LHCN-M2 (cell line): ENCODE measurements at places on chromosomes 5 and 9. TPM values are rescaled to one million over a fixed set of nuclear protein-coding genes. Genes with fewer than 3 reads are reported as not detected.
A peak's percentile ranks its signal among the peaks of the same experiment; 100 is the strongest.

DNA sequence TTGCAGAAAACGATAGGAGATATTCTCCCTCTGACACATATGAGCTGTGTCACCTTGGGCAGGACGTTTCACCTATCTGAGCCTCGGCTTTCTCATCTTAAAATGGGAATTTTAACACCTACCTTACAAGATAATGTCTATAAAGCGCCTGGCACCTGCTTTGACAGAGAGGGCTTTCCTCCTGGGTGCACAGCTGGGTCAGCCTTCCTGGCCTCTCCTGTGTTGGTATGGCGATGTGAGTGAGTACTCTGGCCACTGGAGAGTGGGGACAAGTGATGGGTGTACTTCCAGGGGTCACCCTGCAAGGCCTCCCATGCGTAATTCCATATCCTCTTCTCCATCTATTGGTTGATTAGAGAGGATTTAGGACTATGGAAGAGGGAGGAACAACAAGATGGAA, 113.1 kb upstream of the SMIM23 start:
- no peak for DNase-seq

Gene MEIKIN
- not detected in 2 replicates for total RNA-seq

Gene C1QTNF2
- 2.4 and 2.5 TPM in 2 replicates for total RNA-seq

DNA sequence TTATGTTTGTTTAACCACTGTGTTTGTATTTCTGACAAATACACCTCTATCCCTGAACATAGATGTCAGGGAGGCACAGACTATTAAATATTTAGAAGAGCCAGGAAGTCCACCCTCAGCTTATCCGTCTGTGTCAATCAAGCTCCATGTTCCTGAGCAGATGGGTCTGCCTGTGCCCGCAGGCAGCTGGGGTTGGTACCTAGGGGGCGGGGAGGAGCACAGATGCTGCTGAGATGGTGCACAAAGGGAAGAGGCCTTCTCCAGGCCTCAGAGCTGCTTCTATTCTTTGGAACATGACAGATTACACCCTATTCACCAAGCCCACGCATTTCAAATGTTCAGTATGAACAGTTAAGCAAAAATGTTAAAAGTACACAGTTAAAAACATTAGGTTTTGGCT, 142.1 kb downstream of the EPB41L4A start:
- no peak for DNase-seq

Gene G3BP1
- total RNA-seq = 203 and 204 TPM in 2 replicates

DNA sequence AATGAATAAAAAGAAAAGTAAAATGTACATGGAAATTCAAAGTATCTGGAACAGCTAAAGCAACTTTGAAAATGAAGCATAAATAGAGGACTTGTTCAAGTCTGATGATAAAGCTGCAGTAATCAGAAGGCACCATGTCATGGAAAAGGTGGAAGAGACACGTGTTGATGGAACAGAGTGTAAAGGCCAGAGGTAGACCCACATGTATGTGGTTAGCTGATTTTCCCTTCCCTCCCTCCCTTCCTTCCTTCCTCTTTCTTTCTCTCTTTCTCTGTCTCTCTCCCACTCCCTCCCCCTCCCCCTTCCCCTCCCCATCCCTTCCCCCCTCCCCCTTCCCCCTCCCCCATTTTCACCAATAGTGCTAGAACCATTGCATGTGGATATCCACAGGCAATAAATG, 58.7 kb upstream of the FCN1 start:
- DNase-seq = no peak

Gene CCNO
- total RNA-seq = 0.23 and 0.32 TPM in 2 replicates

GRCh38 chr5:61202213-61202612, 39.9 kb upstream of the SMIM15 start:
- peak; percentile 63 for DNase-seq

DNA sequence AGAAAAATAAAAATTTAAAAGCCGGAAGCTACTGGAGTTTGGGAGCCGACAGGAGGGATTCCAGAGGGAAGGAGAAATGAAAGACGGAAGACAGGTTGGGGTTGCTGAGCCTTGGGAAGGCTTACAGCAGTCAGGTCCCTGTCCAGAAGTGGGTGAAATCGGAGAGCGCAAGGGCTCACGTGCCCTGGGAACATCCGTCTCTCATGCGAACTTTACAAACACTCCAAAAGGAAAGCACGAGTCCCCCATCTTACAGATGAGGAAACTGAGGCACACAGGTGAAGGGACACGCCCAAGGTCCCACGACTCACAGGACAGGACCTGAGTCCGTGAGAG, 347 bp upstream of the OLFML2A start:
- DNase-seq = no peak

- DNase-seq = no peak
Observed at GRCh38 chr9:4831119-4831518, 38.4 kb downstream of the RCL1 start.

- peak; percentile 95 for DNase-seq
Observed at GRCh38 chr9:109098171-109098959, 21.4 kb downstream of the TMEM245 start.

DNA sequence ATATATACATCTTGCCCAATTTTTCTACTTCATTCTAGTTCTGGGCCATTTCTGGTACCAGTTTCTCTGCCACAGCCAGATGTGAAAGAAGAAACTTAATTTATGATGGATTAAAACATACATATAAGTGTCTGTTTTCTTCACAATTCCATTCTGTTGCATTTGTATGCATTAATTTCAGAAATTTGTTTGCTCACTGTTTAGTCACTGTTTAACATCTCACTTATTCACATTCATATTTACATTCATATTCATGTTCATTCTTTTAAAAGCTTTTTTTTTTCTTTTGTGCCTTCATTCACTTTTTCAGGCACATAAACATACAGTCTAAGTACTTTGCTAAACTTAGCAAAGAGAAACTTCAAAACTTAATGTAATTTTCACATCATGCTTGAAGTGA, 684.0 kb upstream of the CDH9 start:
- DNase-seq = no peak

DNA sequence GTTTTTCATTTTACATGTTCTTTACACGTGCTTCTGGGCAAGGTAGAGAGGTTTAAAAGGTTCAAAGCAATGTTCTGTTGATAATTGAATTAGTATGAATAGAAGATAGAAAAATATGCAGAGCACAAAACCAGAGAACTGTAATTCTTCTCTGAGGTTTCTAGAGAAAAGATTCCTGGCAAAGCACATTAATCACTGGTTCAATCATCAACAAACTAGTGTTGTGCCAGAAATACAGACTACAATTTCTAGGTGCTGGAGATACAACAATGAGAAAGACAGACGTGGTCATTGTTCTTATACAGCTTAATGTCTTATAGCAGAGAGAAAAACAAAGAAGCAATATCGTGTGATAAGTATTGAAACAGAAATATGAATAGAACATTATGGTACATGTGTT, 25.5 kb downstream of the MEGF9 start:
- DNase-seq = no peak

GRCh38 chr9:38154501-38155421, 85.7 kb upstream of the SHB start:
- DNase-seq = no peak

GRCh38 chr5:53219174-53219573, 109.6 kb upstream of the MOCS2 start:
- no peak for DNase-seq
